Cortex of kidney (tissue), 1 donor: ENCODE measurements at places on chromosomes 2 and 18.

- no peak for DNase-seq
These were observed 72.9 kb downstream of the C1QL2 start for GRCh38 chr2:119085613-119086012.

GRCh38 chr18:46950064-46950656 lies 32.8 kb downstream of the KATNAL2 start:
- DNase-seq = no peak

DNA sequence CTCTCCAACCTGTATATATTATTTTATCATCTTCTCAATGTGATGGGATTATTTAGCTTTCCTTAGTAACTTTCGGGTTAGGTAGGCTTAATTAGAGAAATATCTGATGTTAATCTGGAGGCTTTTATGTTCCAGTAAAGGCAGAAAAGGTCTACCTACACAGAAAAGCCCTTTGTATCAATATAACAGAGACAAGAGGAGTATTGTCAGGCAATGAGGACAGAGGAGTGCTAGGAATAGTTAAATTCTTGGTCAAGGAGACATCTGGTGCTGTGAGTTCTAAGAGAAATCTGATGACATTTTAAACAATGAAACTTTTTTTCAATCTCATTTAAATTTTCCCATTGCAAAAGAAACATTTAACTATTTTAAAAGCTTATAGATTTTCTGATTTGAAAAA lies 36.1 kb downstream of the DPP4 start:
- DNase-seq = no peak

DNA sequence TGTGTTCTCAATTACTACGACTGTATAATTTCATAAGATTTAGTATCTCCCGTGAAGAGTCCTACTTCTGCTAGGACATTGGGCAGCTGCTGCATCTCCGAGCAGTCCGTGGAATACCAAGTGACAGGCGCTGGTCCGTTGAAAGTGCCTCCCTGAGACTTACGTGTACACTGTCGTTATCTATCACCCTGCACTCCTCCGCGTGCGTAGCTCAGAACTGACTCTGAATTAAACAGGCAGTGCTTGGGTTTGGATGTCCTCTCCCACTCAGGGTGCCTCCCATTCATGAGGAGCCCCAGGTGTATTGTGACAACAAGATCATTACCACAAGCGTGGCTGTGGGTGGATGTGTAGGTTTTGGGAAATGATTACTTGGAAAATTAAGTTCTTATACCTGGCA lies 148.4 kb downstream of the SH3RF3 start:
- no peak for DNase-seq

GRCh38 chr2:100008956-100009355 lies 133.4 kb downstream of the AFF3 start:
- DNase-seq = no peak
